ENCODE measurements at places on chromosomes 12 and 14.

GRCh38 chr12:109033239-109034196, 12.7 kb upstream of the SVOP start:
- no peak for DNase-seq

- no peak for DNase-seq
Observed at GRCh38 chr12:125065919-125066570, 810 bp downstream of the AACS start.

GRCh38 chr12:12784116-12784515, 1.3 kb upstream of the APOLD1 start:
- no peak for DNase-seq

DNA sequence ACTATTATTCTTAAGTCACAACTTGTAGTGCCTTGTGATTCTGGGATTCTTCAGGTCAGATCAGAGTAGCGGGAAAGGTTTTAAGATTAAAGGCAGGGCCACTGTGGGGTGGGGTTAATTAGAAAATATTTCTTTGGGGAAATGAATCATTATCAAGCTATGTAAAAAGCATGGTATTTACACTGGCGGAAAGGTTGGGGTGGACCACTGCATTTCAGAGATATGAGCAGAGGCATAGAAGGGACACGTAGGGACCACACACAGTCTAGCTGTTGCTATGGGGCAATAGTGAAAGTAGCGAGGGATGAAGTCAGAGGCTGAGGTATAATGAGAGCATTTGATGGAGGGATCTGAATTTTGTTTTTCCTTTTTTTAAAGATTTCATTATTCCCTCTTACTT, 31.7 kb upstream of the KCNH3 start:
- DNase-seq, result no peak

DNA sequence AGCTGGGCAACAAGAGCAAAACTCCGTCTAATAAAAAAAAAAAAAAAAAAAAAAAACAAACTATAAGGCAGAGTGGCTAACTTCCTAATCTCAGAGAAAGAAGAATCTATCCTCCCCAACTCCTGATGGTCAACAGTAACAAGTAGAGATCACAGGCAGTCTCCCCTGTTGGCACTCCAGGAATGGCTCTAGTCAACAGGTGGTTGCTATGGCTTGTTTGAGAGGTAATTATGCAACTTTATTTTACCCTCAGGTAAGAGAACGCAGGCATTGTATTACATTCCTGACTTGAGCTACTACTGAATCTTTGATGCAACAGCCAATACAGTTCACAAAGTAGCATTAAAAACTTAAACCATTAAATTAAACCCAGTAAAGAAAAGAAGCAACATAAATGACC, 180.3 kb downstream of the DICER1 start:
- DNase-seq, result no peak

GRCh38 chr12:115918763-115919162, 358.7 kb downstream of the MED13L start:
- no peak for DNase-seq

DNA sequence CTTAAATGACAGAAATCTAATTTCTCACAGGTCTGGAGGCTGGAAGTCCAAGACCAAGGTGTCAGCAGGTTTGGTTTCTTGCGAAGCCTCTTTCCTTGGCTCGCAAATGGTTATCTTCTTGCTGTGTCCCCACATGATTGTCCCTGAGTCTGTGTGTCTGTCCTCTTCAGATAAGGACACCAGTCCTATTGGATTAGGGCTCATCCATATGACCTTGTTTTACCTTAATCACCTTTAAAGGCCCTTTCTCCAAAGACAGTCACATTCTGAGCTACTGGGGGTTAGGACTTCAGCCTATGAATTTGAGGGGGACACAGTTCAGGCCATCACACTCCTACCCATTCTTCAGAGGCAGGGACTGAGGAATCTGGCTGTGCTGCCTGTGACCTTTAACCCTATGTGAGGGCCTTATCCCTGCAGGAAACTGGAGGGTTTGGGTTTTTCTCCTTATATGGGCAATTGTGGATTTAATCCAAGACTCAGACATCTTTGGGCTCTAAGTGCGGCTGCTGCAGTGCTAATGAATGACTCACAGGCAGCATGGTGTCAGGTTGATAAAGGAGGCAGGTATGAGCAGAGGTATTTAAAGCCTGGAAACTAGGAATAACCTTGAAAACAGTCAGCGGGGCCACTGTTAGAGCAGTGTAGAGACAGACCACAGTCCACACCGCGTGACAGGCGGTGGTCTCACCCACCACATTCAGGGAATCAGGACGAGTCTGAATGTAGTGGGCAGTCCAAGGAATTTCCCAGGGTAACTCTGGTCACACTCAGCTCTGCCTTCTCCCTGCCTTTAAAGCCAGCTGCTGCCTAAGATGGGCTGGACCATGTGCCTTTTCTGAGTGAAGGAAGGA, 10.2 kb downstream of the TPCN1 start:
- DNase-seq, result no peak

DNA sequence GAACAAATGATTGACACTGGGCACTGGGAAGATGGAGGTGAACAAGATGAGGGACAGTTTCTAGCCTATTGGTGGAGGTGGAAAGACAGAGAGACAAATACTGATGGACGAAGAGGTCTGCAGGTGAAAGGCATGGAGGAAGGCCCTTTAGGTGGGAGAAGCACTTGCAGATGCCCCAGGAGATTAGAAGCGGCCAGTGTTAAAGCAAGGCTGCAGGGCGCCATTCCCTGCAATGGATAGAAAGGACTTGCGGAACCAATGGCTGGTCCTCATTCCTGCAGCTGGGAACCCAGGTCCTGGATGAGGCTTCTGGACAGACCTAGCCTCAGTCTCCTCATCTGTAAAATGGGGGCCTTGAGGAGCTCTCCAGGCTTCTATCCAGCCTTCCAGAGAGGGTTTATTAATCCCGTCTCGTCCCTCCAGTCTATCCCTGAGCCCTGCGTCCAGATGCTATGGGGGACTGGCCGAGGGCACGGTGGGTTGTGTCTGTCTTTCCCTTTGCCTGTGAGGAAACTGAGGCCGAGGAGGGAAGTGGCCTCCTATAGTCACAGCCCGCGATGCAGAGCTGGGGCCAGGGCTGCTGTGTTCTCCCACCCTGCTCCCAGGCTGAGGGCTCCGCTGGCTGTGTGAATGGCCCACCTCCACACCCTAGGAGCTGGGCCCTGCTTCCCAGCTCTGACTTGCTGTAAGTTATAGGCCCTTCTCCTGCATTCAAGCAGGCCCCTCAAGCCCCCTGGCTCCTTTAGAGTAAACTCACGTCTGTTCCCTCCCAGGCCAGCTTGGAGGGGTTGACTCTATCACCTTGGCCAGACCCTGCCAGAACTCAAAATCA, 33.0 kb downstream of the CYP46A1 start:
- no peak for DNase-seq

DNA sequence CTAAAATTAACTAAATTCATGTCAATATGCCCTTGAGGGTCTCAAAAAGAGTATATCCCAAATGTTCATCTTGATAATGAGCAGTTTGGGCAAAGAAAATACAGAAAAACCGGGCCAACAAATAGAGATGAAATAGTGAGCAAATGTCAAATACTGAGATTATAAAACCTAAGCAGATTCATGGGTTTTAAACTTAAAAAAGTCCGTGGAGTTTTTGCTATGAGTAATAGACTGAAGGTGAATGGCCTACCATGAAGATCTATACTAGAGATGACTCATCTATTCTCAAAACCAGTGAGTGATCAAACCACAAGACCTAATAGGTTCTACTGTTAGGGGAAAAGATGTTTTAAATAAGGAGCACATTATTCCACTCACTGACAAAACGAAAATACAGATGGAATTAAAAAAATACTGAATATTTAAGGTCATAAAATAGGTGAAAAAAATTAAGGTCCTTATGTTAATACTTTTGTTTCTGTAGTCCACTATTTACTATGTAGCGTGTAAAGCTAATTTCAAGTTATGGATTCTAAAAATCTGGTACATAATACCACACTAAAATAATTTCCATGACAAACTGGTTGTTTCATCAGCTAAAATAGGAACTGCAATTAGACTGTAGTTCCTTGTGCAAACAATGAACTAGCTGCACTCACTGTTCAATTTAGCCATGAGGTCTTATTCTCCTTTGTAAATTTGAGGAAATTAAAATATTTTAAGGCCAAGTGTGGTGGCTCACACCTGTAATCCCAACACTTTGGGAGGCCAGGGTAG, 5.0 kb downstream of the HNRNPC start:
- DNase-seq, result no peak

DNA sequence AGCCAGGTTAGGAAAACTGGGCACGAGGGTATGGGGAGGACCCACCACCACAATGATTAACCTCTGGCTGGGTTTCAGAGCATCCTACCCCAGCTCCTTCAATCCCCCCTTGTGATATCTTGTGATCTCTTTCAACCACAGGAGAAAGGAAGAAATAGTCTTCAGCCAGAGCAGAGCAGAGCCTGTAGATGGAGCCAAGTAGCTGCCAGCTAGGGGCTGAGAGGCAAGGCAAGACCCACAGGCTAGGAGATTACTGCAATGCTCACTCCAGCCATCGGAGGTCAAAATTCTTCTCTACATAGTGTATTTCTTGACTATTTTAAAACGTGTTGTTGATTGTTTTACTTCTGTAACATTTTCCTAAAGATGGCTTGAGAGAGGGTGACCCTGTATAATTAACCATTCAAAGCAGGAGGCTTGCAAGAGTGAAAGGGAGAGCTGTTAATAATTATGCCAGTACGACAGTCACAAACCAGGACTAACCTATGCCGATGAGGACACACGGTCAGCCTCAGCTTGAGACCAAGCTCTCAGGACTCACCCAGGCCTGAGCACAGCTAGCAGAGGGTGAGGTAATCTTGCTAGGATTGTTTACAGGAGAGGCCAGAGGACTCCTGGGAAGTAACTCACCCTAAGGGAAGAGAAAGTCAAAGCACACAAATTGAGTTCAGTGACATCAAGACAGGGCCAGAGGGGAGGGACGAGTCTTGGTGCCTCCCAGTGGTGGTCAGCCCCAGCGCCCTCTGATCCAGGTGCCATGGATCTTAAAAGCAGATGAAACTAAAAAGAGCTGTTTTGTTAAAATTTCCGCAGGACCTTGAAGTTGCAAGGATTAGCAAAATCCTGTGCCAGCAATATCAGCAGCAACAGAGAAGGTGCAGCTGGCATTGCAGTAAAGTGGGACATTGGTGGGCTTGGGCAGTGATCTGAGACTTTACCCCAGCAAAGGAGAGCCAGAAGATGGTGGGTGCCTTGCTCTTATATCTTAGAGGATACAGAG, 29.8 kb upstream of the CDKN3 start:
- peak; percentile 9 for DNase-seq

DNA sequence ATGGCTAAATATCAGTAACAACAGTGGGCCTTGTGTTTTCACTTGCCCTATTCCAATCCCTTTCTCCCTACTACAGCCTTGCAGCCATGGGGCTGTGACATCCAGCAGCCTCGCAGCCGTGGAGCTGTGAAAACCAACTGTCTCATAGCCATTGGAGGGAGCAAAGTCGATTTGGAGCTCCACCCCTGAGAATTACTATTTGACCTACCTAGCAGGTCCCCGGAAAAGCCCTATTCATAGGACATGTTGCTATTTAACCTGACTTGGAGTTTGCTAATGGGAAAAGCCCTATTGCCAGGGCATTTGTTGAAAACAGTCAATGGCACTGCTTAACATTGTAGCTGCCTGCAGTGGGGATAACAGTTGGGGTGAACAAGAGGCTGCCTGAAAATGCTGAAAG, 33.3 kb downstream of the ERG28 start:
- DNase-seq, result no peak

DNA sequence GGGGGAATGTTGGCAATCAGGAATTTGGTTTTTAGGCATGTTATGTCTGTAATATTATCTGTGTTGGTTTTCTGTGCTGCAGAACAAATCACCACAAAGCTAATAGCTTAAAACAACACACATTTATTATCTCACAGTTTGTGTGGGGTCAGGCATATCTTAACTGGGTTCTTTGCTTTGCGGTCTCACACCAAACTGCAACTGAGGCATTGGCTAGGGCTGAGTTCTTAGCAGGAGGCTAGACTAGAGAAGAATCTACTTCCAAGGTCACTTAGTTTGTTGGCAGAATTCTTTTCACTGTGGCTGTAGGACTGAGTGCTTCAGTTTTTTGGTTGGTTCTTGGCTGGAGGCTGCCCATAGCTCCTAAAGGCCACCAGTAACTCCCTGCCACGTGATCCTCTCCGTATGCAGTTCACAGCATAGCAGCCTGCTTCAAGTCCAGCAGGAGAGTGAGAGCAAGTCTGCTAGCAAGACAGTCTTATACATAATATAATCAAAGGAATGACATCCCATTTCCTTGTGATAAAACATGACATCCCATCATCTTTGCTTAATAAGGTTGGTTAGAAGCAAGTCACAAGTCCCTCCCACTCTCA, 21.6 kb downstream of the ATF1 start:
- no peak for DNase-seq

- no peak for DNase-seq
Observed at GRCh38 chr14:95218006-95218405, 60.7 kb upstream of the DICER1 start.

DNA sequence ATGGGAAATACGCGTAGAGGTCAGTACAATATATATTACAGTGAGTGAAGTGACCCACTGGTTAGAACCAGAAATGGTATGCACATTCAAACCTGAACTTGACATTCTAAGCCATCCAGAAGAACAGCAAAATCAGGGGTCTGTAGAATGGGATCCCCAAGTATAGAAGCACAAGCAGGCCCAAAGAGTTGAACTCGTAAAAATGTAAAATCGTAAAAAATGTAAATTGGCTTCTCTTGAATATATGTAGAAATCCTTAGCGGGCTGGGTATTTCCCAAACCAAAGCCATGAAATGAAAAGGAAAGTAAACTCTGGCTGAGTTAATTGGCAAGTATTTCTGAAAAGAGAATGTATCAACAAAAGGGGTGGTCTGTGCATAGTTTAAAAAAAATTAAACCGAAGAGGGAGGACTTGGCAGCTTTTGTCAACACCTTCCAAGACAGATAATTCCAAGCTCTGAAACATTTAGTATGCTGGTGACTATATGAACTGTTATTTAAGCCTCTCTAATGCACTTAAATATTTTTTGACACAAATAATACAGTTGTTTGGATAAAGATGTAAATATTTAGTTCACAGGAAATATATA, 1505.6 kb upstream of the FLRT2 start:
- DNase-seq, result no peak

GRCh38 chr12:58029260-58029659, 87.9 kb downstream of the ATP23 start:
- no peak for DNase-seq

GRCh38 chr14:90733139-90733808, 83.0 kb downstream of the TTC7B start:
- DNase-seq, result no peak

- no peak for DNase-seq
Observed at GRCh38 chr12:740921-741320, 11.5 kb upstream of the WNK1 start.

DNA sequence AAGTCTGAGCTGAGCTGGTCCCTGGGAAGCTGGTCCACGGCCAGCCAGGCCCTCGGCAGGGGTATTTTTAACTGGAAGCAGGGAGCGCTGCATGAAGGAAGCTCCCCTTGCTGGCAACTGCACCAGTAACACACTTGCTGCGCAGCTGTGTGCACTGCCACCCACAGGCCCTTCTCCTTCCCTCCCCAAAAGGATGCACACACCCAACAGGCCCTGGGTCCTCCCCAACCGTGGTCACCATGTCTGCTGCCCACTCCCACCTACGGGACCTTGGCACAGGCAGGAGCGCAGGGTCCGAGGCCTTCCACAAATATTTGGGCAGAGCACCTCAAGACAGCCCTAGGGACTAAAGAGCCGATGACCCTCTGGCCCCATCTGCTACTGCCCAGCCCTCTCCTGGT, 157.0 kb upstream of the PRMT8 start:
- no peak for DNase-seq

- no peak for DNase-seq
Observed at GRCh38 chr12:116583129-116583694, 24.0 kb downstream of the MAP1LC3B2 start.
